Frontal cortex (tissue), 4 donors: ENCODE measurements at places on chromosomes 4 and X. TPM values are rescaled to one million over a fixed set of nuclear protein-coding genes. Genes with fewer than 3 reads are reported as not detected.

DNA sequence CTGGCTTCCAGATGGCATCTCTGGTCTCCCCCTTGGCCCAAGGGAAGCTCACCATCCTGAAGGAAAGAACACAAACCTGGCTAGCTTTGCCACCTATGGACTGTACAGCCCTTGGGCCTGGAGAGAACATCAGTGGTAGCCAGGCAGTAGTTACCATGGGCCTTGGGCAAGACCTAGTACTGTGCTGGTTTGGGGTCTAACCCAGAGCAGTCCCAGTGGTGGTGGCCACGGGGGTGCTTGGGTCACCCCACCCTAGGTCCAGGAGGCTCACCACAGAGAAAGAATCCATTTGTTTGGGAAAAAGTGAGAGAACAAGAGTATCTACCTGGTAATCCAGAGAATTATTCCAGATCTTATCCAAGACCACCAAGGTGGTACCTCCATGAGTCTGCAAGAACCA, 290.7 kb upstream of the PPP1R2C start:
- DNase-seq = no peak

- no peak for DNase-seq
These were observed 1.5 kb upstream of the CPLX1 start for GRCh38 chr4:827209-828081.

GRCh38 chrX:113058634-113059033, 218.0 kb upstream of the AMOT start:
- DNase-seq = no peak

- no peak for DNase-seq
These were observed 1257.3 kb upstream of the DIAPH2 start for GRCh38 chrX:95427389-95427788.

SPACA5 gene
- total RNA-seq = not detected

BST1 gene
- 4.5 TPM for total RNA-seq
